ENCODE measurements at places on chromosomes 1 and 21. TPM values are rescaled to one million over a fixed set of nuclear protein-coding genes. Genes with fewer than 3 reads are reported as not detected.

The PPM1J gene
- 0.98 TPM for polyA plus RNA-seq

- DNase-seq, result no peak
These were observed 53.9 kb upstream of the FBXO28 start for GRCh38 chr1:224059897-224060427.

DNA sequence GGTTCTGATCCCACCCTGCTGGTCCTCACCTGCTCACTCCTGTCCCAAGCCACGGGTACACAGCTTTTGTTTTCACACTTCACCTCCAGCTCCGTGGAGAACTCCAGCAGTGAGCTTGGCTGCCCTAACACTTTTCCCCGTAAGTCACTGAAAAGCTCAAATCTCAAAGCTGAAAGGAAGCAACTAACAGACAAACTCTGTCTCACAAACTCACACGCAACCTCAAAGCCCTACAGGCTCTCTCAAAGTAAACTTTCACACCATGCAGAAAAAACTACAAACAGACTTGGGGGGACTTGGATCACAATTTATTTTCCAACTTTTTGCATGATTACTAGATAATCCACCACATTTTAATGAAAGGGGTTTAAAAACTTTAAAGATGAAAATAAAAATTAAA lies 88.3 kb downstream of the AK5 start:
- no peak for DNase-seq

DNA sequence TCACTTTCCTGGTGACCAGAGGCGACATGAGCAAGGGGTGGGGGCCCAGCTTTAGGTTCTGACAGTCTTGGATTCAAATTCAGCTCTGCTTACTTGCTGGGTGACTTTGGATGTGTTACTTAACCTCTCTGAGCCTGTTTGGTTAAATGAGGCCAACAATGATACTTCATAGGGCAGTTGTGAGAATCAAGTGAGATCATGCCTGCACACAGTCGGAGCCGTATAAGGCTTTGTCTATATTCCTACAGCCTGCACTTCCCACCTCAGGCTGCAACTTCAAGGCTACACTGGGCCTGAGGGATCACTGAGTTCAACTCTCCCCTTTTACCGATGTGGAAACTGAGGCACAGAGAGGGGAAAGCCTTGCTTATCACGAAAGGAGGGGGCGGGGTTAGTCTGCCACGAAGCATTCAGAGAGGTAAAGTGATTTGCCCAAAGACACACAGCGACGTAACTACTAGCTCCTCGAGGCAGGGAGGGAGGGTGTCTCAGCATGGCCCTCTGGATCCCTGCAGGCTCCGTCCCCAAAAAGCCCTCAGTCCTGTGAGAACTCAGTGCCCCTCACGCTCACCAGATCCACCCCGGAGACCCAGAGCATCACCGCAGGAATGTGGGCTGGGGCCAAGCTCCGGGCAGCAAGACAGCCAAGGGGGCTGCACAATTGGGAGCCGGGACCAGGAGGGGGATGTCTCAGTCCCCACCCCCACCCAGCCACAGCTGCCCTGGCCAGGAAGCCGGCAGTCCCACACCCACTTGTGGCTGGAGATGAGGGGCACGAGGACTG lies 25.0 kb downstream of the SDC3 start:
- DNase-seq, result no peak

Data from right renal pelvis (tissue), 4 donors.